Adipocyte (in vitro differentiated cells): ENCODE measurements at places on chromosomes 7 and 10.

DNA sequence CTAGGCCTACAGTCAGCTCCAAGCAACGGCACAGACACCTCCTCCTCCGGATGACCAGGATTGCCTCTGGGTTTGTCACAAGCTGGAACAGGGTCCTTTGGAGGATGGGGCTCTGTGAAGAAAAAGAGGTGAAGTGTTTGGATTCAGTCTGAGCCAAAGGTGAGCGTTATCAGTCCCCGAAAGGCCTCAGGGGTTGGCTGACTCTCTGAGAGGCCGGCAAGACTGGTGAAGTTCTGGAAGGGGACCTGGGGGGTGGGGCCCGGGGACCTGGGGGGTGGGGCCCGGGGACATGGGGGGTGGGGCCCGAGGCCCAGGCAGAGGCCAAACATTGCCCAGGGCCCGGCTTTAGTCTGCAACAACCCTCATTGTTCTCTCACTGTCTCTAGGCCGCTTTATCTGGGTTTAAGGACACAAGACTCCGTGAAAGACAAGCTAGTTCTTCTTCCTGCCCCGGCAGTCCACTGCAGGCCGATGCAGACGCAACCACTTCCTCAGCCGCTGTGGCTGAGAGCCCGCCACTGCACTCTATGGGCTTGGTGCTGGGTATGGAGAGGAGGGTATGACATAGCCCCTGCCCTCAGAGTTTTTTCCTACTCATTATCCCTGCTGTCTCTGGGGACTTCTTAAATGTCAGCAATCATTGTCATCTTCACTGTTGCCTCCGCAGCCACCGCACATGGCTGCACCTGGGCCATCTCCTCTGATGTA lies 27.4 kb upstream of the PSAP start:
- no peak for DNase-seq

- peak; percentile 96 for DNase-seq
These were observed 3.4 kb upstream of the CHST12 start for GRCh38 chr7:2399848-2400587.

DNA sequence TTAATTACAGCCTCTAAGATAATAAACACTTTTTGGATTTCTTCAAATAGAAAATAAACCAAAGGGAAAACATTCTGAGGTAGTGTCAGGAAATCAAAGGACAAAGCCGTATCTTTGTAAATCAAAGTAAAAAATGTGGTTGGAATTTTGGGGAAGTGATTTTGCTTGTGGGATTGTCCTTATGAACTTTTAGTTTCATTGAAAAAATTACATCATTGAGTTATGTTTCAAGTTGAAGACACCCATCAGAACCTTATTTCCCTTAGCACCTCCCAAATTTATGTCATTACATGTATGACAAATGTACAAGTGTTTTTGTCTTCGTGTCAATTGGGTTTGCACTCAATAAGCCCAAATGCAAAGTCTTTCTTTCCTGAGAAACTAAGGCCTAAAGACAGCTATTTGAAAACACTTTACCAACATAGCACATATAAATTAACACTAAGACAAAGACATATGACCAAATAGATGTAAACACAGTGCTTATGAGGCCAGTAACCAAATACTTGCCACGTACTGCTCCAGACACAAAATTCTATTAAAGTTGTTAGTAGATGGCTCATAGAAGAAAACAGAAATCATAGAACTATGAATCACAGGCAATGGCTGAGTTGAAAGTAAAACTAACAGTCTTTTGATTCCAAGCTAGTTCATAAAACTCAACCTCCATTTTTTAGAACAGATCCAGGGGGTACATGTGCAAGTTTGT lies 26.9 kb upstream of the LAMB4 start:
- no peak for DNase-seq

DNA sequence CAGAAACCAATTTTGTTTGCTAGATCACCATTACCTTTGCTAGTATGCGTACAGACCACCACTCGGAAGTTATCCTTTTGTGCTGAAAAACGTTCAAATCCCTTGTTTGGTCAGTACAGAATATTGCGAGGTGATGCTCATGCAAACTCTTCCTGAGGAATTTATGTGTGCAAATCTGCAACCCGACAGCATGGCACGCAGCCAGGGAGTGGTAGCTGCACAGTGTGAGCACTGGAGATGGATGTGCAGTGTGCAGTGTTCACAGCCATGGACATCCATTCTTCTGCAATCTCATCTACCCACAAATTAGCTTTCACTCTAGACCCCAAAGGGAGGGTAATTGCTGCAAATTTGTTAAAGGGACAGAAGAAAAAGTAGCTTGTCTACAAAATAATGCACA lies 72.2 kb downstream of the CACUL1 start:
- no peak for DNase-seq

- no peak for DNase-seq
These were observed 38.2 kb downstream of the ABCB5 start for GRCh38 chr7:20653636-20654035.

DNA sequence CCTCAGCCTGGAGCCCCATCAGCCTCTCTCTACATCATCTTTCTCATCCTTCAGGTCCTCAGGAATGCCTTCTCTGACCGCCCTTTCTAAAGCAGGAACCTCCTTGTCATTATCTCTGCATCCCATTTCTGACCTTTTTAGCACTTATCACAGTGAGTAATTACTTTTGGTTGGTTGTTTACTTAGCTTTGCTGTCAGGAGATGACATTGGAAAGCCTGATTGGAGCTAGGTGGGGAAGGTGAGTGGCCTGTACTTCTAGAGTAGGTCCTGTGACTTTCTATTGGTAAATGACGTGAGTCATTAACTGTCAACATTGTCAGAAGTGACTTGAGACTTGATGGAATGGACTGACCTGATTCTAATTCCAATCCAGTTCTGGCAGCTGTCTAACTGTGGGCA lies 9.3 kb upstream of the SLC25A13 start:
- no peak for DNase-seq

GRCh38 chr10:22503315-22504088 lies 158.2 kb downstream of the SPAG6 start:
- DNase-seq: no peak

GRCh38 chr7:82235713-82236112 lies 207.9 kb downstream of the CACNA2D1 start:
- no peak for DNase-seq

DNA sequence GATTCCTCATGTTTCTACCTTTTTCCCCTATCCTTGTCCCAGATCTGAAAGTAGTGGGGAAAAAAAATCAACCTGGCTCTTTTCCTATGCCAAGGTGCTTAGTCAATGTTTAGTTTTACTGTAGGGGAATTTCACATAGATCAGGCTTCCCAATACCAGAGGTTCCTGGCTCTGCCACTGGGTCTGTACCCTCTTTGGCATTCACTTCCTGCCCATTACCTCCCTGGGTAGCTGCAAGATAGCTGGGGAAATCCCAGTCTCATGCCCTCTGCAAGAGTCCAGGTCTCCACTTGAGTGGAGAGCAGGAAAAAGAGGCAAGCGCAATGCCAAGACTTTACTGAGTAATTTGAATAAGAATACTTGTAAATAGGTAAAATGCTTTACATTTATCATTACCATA lies 3.5 kb upstream of the BPGM start:
- DNase-seq: no peak

DNA sequence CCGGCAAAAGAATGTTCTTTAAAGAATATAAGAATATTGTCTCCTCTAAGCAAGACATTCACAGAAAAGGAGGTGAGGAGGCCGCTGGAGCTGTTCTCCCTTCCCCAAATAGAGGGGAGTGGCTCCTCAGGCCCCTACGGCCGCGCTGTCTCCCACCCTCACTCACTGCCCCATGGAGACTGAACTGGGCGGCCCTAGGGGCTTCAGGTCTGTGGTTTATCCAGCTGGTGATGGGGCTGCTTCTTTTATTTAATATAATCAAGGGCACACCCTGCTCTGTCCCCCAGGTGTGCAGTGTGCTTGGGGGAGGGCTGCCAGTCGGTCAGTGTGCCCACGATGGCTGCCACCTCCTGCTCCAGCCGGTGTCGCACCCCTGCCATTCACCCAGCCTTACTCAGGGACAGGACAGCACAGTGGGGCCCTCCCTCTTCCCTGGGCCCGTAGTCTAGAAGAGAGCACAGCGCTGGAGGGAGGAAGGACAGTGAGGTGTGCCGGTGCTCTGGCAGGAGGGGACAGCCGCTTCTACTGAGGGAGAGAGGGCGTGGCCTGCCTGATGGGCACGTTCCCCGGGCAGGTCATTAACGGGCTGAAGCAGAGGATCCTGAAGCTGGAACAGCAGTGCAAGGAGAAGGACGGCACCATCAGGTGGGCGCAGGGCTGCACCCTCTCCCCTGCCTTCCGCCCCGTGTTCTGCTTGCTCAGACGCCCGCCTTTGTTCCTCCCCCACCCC lies 23.4 kb downstream of the IQCE start:
- no peak for DNase-seq

DNA sequence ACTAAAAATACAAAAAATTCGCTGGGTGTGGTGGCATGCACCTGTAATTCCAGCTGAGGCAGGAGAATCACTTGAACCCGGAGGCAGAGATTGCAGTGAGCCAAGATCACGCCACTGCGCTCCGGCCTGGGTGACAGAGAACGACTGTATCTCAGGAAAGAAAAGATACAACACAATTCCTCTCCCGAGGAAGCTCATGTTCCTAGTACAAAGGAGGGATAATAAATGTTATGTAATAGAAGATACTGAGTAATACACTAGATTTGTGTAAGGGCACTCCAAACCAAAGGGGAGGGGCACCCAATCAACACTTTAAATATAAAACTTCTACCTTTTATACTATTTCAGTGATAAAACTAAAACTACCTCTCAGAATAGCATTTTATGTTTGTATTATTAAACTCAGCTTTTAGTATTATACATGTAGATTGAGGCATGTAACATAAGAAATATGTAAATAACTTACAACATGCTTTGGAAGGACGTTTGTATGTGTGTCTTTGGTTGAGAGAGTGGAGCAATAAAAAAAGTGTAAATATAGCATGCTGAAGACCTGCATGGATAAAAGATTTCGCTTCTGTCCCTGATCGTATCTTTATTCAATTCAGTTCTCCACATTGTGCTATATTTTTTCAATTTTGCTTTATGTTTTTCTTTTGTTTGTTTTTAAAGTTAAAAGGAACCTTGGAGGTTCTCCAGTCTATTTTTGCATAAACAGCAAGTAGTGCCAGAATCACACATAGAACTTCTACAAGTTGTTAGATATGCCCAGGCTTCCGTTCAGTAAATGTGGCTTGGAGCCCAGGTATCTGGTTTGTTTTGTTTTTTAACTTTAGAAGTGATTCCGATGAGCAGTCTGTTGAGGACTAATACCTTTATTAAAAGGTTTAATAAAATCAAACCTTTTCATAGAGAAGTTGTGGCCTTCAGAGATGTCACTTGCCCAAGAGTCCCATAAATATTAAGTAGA lies 71.9 kb downstream of the WAC start:
- DNase-seq: no peak

DNA sequence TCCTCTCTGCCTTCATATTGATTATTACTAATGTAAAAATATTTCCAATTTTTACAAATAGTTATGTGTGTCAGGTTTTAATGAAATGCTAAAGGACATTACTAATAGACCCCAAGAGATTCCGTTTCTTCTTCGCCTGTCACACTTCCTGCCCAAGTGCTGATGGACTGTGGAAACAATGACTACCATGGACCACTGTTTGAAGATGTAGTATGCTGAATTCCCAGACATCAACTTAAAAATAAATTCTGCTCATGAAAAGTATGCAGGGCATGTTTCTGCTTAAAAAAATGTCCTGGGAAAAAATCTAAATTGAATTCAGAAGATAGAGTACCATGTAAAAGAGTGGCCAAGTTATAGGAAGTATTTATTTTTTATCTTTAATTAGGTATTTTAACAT lies 52.1 kb downstream of the ST7 start:
- DNase-seq: peak; percentile 52

DNA sequence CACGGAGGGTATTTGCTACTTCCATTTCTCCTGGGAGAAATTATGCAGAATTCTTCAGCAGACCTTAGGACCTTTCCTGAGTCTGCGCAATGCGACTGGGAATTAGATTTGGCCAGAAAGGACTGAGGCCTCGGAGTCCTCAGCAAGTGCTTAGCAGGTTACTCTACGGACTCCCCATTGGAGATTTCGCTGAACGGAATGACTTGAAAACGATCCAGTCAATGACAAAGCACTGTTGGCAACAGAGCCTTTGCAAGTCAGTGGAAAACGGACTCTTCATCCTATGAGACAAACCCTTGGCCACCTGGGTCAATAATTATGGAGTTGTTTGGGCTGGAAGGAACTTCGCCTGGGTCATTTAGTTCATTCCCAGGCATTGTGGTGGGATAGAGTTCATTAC lies 107.4 kb downstream of the FAM204A start:
- no peak for DNase-seq
